ENCODE measurements at places on chromosomes 11 and 22.

DNA sequence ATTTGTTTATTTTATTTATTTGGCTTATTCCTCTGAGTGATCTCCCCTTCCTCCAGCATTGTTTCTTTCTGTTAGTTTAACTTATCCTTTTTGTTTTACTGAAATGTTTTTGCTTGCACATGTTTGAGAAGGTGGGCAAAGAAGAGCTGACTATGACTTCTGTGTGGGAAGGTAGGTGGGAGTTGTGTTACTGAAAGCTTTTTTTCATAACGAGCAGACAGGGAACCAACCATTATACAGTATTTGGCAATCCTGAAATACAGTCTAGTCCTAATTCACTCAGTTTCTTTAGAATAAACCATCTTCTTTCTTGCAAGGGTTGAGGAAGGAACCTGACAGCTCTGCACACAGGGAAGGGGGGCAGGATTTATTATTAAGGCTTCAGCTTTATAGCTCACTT lies 37.0 kb upstream of the PAK1 start:
- no peak for DNase-seq

GRCh38 chr11:47895035-47895434 lies 46.9 kb upstream of the NUP160 start:
- no peak for DNase-seq

- no peak for DNase-seq
Measured at GRCh38 chr11:66523611-66524010, 13.2 kb downstream of the BBS1 start.

GRCh38 chr11:85647078-85647477 lies 689 bp upstream of the TMEM126A start:
- no peak for DNase-seq

DNA sequence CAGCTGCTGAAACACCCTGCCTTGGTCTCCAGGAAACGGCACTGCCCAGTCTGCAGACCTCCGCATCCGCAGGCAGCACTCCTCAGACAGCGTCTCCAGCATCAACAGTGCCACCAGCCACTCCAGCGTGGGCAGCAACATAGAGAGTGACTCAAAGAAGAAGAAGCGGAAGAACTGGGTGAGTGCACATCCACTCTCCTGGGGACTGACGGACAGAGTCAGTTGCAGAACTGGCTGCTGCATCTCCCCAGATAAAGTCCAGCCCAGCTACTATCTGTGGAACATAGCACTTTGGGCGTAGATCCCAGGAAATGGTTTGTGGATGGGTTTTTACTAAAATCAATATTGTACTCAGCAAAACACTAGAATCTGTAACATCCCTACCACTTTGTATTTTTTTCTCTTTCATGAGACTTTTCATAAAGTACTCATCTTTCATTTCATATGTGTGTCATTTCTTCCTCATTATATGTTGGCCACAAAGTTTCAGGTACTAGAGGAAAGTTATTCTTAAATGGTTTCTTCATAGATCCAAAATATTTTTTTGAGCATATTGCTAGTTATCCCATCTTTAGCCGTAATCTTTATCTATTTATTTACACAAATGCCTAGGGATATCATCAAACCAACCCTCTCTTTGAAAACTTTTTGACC lies 80.1 kb downstream of the DBX1 start:
- DNase-seq, result no peak

DNA sequence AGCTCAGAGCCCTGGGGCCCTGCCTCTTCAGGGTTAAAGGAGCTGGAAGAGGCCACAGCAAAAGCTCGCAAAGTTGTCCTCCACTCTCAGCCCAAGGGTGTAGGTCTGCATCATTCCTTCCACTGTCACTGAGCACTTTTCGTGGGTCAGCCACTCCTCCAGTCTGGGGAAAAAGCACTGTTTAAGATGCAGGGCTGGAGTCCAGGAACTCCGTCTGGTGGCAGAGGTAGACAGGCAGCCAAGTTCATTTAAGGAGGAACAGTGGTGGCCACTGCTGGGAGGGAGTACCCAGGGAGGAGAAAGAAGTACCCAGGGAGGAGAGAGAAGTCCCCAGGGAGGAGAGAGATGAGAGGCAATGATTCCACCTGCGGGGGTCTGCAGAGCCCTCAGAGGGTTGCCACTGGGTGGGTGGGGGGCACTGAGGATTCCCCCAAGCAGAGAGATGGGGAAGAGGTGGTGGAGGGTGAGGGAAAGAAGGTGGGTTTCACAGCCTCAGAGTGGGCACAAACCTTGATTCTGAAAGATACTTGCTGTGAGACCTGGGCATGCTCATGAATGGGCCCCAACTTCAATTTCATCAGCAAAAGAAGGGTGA lies 70.0 kb upstream of the B3GAT1 start:
- no peak for DNase-seq

DNA sequence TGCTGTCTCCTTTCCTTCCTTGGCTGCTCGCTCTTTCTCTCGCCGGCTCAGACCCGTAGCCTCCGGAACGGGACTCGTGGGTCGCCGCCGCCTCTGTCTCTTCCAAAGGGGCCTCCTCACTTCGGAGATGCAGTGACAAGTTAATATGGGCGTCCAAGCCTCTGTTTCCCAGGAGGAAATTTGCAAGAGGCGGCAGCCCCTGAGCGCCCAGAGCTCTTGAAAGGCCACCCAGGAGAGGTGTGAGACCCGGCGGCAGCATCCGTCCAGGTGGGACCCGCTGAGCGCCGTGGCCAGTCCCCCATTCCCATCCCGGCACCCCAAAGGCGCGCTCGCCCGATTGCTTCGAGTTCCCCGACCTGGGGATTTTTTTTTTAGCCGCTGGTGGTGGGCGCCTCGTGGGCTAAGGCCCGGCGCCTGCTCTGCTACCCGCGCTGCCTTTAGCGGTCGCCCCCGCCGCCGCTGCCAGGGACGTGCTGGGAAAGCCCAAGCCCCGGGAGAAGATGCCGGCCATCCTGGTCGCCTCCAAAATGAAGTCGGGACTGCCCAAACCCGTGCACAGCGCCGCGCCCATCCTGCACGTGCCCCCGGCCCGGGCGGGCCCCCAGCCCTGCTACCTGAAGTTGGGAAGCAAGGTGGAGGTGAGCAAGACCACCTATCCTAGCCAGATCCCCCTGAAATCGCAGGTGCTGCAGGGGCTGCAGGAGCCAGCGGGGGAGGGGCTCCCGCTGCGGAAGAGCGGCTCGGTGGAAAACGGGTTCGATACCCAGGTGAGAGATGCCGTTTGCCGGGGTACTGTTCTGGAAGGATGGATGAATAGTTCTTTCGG lies 772 bp downstream of the NAV2 start:
- peak; percentile 20 for DNase-seq

GRCh38 chr11:2156416-2157182 lies 4.4 kb downstream of the INS start:
- peak; percentile 66 for DNase-seq

DNA sequence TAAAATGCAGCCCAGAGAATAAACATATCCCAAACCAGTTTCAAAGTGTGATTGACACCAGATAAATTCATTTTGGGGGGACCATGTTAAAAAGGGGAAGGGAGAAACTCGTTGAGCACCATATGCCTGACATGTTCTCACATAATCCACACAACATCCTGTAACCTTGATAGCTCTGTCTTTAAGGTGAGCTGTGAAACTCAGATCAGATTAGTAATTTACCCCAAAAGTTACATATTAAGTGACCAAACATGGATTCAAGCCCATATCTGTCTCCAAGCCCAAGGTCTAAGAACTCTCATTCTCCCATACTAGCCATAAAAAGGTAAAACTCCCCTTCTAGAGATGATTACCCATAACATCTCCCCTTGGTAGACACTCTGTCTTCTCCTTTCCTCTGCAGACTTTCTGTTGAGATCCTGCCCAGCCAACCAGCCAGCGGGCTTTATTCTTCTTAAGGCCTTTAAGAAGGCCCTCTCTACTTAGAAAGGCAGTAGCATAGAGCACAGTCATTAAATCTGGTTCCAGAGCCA lies 150.7 kb downstream of the CCDC34 start:
- DNase-seq, result no peak

- no peak for DNase-seq
Measured at GRCh38 chr22:20388200-20388599, 5.8 kb upstream of the ZNF74 start.

DNA sequence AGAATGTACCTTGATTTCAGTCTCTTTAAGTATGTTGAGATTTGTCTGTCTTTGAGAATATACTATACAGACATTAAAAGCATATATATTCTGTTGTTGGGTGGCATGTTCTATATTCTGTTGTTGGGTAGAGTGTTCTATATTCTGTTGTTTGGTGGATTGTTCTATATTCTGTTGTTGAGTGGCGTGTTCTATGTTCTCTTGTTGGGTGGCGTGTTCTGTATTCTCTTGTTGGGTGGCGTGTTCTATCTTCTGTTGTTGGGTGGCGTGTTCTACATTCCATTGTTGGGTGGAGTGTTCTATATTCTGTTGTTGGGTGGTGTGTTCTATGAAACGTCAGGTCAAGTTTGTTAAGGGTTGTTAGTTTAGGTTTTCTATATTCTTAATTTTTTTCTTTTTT lies 27.1 kb upstream of the CTTN start:
- DNase-seq, result no peak

DNA sequence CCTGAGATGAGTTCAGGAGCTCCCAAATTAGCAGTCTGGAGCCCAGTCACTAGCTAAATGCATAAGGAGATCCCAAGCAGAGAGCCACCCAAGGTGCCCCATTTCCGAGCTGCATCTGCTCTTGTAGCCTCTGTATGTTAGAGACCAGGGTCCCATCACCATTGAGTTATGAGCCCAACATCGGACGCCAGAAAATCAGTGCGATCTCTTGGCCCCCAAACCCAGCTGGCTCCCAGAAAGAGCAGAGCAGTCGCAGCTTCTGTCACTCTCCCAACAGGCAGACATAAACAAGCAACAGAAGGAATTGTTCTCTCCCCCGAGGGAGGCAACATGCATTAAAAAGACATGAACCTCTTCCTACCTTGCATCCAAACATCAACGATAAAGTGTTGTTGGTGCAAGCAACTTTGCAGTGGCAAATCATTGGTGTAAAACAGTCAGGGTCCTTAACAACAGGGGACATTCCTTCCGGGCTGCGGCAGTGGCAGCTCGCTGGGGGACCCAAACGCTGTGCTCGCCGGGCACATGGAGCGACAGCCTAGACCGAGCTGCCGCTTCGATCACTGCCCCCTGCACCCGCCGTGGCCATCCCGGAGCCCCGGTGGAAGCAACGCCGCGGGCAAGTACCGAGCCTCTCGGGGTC lies 907.1 kb downstream of the DLG2 start:
- DNase-seq, result no peak

DNA sequence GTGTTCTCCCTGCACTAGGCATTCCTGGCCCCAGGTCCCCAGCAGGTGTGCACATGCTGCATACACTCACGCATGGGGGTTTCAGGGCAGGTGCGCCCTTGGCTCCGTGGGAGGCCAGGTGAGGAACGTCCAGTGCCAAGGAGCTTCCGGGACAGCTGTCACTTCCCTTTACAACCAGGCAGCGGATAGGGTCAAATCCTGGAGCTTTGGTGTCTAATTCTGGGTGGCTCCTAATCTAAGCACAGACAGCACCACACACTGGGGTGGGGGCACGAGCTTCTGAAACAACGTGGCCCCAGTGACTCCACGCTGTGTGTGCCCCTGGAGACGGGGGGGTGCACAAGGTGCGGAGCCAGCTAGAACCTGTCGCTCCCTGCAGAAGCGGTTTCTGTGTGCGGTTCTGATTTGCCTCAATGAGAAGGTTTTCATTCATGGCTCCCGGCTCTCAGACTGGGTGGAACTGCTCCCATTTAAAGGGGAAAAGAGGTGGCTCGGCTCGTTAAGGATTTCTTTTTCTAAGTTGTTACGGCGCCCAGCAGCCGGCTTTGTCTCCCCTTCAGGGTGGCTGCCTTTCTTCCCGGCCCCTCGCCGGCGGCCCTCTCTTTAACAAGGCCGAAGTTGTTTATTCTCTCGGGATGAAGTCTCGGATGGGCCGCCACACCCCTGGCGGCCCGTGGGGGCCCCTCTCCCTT lies 5.0 kb downstream of the CCND1 start:
- DNase-seq, result no peak

GRCh38 chr11:11280826-11281225 lies 72.2 kb downstream of the CSNK2A3 start:
- no peak for DNase-seq

- no peak for DNase-seq
Measured at GRCh38 chr22:32030518-32031247, 12.4 kb upstream of the SLC5A1 start.

GRCh38 chr22:42946546-42947198 lies 68.3 kb downstream of the PACSIN2 start:
- DNase-seq, result no peak

- no peak for DNase-seq
Measured at GRCh38 chr11:33926671-33927552, 35.0 kb upstream of the LMO2 start.

GRCh38 chr11:121654259-121654842 lies 201.6 kb upstream of the SORL1-AS1 start:
- DNase-seq, result no peak

DNA sequence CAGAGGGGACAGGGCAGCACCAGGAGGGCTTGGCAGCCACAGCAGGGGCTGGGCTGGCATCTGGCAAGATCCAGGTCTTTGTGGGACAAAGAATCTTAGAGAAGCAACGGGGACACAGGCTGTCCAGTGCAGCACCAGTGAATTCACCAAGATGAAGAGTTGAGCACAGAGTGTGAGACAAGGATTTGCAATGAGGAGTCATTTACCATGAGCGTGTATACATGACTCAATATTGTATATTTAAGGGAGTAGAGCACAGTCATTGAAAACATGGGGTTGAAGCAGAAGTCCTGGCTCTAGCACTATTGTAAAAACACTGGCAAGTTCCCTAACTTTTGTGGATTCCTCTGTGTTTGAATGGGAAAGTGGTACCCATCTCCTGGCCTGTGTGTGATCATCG lies 3.5 kb downstream of the APOL1 start:
- no peak for DNase-seq

DNA sequence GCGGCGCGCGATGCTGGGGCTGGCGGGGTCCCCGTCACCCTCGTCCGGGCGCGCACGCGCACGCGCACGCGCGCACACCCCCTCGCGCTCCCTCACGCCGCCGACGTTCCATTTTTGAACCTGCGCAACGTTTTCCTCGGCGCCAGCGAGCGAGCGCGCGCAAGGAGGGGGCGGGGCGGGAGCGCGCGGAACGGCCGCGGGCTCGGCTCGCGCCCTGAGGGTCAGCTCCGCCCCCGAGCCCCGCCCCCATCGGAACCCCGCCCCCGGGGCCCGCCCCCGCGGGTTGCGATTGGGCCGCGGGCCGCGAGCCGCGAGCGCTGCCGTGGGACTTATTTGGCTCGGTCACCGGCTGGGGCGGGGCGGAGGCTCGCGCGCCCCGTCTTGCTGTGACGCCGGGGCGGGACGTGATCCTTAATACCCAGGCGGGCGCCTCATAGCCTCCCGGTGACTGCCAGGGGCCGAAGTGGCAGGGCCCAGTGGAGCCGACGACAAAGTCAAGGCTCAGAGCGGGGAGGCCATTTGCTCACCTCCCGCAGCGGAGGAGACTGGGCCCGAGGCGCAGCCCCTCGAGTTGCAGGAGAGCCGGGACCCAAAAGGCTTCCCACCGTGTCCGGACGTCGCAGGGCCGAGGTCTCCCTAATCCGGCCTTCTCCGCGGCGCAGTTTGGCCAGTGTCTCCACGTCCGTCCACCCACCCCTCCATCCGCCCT lies at the start of gene CBX7:
CBX7 (minus strand) TSS at position 170 of the 709 bp plus-strand sequence. CDS start 236 bp downstream, outside the sequence.
- peak; percentile 89 for DNase-seq

GRCh38 chr22:35883031-35883620 lies 145.5 kb downstream of the RBFOX2 start:
- DNase-seq, result no peak
